ENCODE measurements at places on chromosomes 5 and 9.

GRCh38 chr5:83107692-83108420 is 30.5 kb downstream of the XRCC4 start:
- no peak for DNase-seq

- DNase-seq: no peak
Measured at GRCh38 chr5:159359408-159359807, 29.1 kb upstream of the IL12B start.

GRCh38 chr5:179142434-179143198 is 82.4 kb downstream of the ZNF354C start:
- DNase-seq: no peak

- DNase-seq: no peak
Measured at GRCh38 chr5:72767289-72768010, 49.0 kb upstream of the TNPO1 start.

DNA sequence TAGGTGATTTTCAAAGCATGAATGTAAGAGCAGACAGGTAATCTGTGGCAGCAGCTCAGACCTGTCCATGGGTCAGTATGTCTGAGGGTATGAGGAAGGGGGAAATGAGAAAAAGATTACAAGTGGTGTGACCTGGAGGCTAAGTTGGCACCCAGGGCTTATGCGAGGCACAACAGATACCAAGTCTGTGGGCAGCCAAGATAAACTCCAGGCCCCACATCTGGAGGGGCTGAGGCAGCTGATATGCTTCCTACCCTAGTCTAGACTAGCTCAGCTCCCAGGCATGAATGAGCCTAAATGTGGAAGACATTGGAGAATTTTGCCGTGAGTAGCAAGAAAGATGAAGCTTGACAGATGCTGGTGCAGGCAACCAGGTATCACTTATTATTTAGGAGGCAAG is 151.7 kb downstream of the PIK3R1 start:
- DNase-seq: no peak

DNA sequence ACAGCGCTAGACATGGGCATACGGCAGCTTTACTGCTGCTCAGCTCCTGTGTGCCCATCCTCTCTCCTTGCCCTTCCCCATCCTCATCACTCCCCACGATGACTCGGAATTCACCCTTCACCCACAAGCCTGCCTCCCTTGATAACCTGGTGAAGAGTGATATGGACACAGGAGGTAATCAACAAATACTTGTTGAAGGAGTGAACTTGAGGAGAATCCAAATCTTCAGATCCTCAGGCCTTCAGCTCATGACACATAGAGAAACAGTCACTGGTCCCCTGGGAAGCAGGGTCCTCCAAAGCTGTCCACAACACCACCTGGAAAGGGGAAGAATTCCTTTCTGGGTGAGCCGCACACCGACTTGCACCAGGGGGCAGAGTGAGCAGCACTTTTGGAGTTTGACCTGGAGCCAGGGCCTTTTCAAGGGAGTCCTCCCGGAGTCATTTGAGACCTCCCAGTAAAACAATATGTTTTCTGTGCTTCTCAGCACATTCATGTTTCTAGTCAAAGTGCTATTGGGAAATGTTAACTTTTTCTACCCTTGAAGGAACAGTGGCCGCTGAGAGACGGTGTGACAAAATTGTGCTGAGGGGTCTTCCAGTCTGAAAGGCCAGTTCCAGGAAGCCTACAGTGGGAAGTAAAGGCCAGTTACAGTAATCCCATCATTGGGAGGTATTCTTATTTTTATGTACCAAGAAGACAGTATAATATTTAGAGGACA is 332.3 kb downstream of the CWC27 start:
- peak; percentile 70 for DNase-seq

- no peak for DNase-seq
Measured at GRCh38 chr5:42924686-42925085, 113.0 kb upstream of the SELENOP start.

- DNase-seq: no peak
Measured at GRCh38 chr5:98492258-98492657, 281.2 kb upstream of the RGMB start.

- no peak for DNase-seq
Measured at GRCh38 chr5:150172145-150172544, 5.6 kb downstream of the CDX1 start.

DNA sequence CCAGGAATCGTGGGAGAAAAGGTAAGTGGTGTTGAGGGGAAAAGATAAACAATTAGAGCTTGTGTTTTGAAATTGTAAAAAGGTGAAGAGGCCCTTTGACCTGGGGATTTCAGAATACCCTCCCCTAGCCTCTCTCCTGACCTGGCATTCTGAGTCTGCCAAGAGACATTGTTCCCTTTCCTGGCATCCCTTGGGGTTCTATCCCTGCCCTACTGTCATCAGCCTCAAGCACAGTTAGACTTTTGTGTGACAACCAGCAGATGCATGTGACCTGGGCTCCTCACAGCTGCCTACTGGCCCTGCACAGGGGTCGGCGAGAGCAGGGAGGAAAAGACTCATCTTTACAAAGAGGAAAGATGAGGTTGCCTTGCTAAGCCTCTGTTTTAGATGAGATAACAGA is 72.2 kb upstream of the ORM1 start:
- DNase-seq: no peak

DNA sequence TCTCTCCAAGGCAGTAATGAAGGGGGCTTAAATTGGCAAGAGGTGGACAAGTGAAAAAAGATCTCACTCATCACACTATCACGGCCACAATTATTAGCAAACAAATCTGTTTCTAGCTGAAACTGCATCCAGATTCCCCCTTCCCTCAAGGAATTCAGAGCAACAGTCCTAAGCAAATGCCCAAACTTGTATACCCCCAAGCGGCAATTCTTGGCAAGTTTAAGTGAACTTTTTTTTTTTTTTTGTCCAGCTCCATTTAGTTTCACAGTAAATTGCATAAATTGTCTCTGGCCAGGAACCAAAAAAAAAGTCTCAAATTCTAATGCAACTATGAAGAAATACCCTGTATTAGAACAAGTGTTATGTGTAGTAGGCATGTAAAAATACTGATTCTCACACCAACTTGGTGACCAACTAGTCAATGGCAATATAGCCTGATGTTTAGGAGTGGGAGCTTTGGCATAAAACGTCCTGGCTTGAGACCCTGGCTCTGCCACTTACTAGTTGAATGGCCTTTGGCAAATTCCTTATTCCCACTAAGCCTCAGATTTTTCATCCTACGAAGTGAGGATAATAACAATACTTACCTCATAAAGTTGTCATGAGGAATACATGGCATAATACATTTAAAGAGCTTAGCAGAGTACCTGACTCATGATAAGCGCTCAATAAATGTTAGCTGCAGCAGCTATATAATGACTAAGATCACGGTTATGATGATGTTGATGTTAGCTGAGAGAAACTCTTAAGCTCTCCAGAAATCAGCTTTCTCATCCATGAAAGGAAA is 193.2 kb downstream of the ADAMTSL1 start:
- no peak for DNase-seq

DNA sequence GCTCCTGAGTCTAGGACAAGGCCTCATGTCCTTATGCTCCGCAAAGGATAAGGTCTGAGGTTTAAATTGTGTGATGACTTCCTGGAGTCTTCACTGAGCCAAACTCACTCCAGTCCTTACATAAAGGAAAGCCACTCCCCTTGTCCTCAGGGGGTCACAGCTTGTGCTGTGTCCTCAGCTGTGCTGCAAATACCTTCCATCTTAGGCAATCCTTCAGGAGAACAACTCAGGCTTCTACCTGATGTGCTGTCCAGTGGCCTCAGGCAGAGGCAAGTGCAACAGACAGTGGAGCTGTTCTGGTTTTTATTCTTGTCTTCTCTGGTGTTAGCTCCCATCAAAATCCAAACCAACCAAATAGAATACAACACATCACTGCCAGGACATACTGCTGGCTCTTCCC is 151.5 kb downstream of the TAF11L14 start:
- DNase-seq: no peak

- DNase-seq: no peak
Measured at GRCh38 chr5:94467346-94467953, 151.0 kb downstream of the KIAA0825 start.

DNA sequence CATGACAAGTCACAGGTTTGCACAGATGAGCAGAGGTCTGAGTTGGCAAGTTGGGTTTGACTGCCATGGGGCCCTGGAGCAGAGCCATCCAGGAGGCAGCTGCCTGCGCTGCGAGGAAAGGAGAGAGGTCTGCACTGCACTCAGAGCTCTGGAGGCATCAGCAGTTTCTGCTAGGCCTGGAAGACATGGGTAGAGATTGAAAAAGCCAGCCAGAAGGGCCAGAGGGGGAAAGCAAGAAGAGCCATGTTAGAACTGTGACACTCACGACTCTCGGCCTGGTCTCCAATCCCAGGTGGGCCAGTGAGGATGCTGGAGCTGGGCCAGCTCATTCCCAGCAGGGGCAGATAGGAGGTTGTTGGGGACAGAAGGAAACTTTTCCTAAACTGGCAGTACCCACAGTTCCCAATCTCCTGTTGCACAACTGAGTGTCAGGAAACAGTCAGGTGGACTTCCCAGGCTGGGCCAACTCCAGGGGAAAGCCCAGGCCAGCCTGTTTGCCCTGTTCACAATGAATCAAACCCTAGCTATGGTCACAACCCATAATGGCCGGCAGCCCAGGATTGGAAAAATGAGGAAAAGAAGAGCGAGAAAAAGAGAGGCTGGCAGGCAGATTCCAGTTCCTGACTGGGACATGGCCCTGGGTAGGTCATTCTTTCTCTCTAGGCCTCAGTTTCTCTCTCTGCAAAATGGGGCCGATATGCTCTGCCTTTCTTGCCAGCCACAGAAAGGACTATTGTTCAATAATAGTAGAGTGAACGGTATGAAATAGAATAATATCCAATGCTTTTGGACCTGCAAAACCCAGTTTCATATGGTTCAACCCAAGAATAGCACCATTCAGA is 7.8 kb upstream of the ORM1 start:
- DNase-seq: no peak

- DNase-seq: no peak
Measured at GRCh38 chr5:109688630-109688969, 1.1 kb upstream of the MAN2A1 start.

GRCh38 chr5:1421521-1422341 is 23.5 kb downstream of the SLC6A3 start:
- DNase-seq: no peak

- DNase-seq: no peak
Measured at GRCh38 chr5:40834391-40834848, 602 bp downstream of the RPL37 start.

DNA sequence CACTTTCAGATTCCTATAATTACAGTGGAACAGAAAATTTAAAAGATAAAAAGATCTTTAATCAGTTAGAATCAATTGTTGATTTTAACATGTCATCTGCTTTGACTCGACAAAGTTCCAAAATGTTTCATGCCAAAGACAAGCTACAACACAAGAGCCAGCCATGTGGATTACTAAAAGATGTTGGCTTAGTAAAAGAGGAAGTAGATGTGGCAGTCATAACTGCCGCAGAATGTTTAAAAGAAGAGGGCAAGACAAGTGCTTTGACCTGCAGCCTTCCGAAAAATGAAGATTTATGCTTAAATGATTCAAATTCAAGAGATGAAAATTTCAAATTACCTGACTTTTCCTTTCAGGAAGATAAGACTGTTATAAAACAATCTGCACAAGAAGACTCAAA is 29.5 kb downstream of the ZFYVE16 start:
- DNase-seq: no peak
